Activated T-cell treated with anti-CD3 and anti-CD28 coated beads, Interleukin-2, amount 50 U/mL, for 48 hours (primary cell): ENCODE measurements at places on chromosomes 2 and 18.

DNA sequence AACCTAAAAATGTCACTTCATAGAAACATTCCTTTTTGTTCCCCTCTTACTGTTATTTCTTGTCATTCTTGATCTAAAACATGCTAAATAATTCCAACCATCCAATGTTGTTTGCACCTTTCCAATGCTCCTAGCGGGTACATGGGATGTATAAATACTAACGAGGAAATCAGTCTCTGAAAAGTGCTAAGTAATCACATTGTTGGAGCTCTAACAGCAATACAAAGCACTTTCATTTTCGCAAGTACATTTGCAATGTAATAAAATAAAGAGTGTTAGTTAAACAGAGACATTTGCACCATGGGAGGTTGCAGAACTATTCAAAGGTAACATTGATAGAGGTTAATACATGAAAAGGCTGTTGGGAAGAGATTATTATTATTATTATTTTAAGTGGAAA is 286.2 kb upstream of the ACVR2A start:
- DNase-seq = no peak

GRCh38 chr2:108587621-108588020 is 53.4 kb downstream of the LIMS1 start:
- DNase-seq = no peak

GRCh38 chr2:75238670-75239330 is 39.5 kb upstream of the TACR1 start:
- no peak for DNase-seq

- DNase-seq = no peak
Measured at GRCh38 chr2:114001937-114002336, 112.0 kb downstream of the ACTR3 start.

GRCh38 chr18:59576541-59577385 is 120.5 kb downstream of the CCBE1 start:
- no peak for DNase-seq

- DNase-seq = peak; percentile 6
Measured at GRCh38 chr2:71932780-71933466, 214.7 kb downstream of the CYP26B1 start.

- DNase-seq = no peak
Measured at GRCh38 chr2:188734691-188735090, 239.5 kb upstream of the COL3A1 start.

DNA sequence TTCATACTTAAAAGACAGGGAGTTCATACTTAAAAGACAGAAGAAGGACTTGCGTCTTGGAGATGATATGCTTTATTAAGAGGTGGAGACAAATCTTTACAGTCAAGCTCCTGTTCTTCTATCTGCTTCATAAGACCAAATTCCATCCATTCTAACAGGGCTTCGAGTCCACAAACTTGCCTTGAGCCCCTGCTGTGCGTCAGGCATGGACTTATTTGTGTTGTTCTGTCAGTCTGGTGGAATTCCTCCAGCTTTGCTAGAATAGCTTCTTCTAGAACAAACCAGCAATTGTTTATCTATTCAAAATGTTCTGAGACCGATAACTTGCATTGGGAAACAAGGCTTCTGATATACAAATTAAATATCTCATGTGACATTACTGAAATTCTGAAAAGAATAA is 73.9 kb upstream of the SOX11 start:
- no peak for DNase-seq

- no peak for DNase-seq
Measured at GRCh38 chr2:195659114-195659513, 2.1 kb downstream of the SLC39A10 start.

GRCh38 chr2:176709149-176709951 is 440.1 kb downstream of the MTX2 start:
- DNase-seq = no peak

DNA sequence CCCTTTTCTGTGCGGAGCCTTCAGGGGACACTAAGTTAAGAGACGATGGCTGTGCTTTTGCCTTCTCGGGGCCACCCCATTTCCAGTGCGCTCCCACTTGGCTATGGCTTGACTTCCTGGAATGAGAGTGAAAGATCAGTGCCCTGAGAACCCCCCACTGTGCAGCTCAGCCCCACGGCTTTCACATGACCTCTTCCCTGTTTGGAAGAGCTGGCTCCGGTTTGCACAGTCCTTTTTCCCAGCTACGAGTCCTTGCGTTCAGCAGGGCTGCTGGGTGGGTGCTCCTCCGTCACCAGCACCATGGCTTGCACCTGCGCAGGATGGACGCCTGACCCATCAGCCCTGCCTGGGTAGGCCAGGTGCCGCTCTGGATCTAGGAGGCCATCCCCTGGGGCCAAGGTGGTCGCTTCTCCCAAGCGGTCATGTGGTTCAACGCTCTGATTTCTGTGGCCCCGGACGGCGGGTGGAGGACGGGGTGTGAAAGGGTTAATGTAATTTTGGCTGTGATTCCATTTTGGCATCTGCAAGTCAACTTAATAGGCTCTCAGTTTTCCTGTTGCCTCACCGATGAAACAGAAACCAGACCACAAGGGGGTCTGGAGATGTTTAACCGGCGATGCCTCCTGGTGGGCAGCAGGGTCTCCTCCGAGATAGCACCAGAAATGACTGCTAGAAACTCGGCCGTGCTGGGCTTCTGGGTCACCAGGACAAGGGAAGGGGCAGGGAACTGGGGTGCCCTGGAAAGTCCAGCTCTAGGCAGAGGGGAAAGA is 113.1 kb upstream of the HAAO start:
- no peak for DNase-seq

DNA sequence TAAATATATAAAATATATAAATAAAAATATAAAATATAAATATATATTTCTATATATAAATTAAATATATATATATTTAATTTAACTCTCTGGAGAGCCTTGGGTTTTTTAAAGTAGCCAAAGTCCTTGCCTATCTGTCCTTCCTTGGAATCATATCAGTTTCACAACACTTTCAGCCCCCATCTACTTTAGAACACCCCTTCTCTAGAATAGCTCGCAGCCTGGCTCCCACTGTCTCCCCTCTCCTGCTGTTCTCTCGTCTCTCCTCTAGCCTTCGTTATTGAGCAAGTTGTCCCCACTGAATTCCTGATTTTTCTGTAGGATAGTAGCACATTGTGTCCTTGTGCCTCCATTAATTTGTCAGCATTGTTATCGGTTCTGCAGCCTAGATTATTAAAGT is 677.0 kb downstream of the RNF144A start:
- no peak for DNase-seq

- no peak for DNase-seq
Measured at GRCh38 chr2:151556121-151556520, 146.4 kb downstream of the RIF1 start.

DNA sequence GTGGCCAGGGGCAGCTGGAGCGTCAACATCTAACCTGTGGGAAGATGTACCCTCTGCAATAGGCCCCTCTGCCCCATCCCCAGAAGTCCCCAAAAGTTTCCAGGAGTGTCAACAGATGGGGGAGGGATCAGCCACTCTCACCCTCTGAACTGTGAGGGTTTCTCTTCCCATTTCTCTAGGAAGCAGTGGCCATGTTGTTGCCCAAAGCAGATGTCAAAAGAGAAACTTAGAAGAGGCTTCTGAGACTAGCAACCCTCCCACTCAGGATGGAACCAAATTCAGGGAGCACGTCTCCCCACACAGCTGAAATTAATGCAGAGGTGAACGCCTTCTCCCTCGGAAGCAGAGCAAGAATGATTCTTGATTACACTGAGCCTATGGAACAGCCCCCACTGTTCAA is 70.3 kb downstream of the ARL4C start:
- no peak for DNase-seq

GRCh38 chr2:136327162-136327852 is 209.4 kb upstream of the CXCR4 start:
- peak; percentile 84 for DNase-seq

DNA sequence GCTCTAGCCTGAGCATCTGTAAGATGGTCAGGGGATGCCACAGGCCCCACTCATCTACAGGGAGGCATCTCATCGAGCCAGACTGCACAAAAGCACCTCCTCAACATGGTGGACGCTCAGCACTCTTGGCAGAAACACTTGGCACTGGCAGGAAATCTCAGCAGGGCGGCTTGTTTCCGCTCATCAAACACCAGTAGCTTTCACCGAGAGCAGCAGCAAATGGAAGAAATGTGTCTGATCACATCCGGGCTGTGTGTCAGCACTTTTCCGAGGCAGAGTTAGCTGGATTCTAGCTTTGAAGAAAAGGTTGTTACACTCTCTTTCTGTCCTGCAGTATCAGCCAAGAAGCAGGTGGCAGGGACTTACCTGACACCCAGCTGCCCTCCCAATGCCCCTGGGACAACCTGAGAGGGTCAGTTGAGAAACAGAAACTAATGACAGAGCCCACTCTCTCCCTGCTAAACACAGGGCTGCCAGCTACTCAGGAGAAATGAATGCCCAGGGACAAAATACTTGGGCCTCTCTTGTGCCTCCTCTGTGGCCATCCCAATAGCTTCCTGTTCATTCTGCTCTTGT is 68.9 kb upstream of the FZD7 start:
- peak; percentile 23 for DNase-seq

DNA sequence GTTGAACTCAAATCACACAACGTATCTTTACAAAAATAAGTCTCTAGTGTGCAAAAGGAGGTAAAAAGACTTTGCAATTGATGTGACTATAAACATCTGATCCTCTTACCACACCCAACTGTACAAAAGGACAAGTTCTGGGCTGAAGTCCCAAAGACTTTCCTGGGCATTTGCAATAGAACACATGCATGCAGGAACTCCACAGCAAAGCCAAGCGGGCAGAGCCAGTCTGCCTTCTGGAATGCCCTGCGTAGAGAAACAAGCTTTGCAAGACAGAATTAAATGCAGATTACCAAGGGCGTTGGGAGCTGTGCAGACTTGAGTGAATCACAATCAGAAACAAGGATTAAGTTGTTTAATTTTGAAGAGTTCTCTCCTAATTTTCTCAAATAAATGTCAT is 208.4 kb upstream of the ZNF521 start:
- no peak for DNase-seq

DNA sequence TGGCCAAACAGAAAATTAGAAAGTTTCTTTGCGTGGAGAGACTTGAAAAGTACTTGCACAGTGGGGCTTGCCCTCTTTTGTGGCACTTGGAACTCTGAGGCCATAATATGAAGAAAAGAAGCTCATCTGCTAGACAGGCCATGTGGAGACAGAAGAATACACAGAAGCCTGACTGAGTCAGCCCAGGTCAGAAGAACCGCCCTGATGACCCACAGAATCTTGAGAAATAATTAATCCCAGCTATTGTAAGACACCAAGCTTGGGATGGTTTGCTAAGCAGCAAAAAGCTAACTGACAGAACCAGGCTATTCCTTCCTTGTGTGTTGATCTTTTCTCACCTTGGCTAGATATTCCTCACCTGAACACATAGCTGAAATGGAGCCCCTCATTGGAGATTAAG is 33.7 kb downstream of the G6PC2 start:
- no peak for DNase-seq

GRCh38 chr2:203763938-203764664 is 57.7 kb downstream of the CD28 start:
- no peak for DNase-seq

GRCh38 chr2:220504938-220505503 is 877.6 kb downstream of the SLC4A3 start:
- no peak for DNase-seq

GRCh38 chr2:240846873-240847595 is 21.6 kb upstream of the AGXT start:
- DNase-seq = no peak

DNA sequence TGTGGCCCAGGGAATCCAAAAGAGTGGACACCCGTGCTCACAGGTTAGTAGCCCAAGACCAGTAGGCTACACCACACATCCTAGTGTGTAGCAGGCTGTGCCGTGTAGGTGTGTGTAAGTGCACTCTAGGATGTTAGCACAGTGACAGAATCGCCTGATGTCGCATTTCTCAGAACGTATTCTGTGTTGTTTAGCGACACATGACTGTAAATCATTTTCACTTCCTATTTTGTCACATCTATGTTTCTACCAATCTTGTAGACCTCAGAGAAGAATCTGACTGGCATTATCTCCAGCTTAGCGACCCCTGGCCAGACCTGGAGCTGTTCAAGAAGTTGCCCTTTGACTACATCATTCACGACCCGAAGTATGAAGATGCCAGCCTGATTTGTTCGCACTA is 45.1 kb downstream of the NTSR2 start:
- DNase-seq = no peak

GRCh38 chr18:37636831-37637477 is 71.4 kb upstream of the CELF4 start:
- no peak for DNase-seq

- DNase-seq = no peak
Measured at GRCh38 chr2:2007551-2008501, 263.5 kb upstream of the PXDN start.

DNA sequence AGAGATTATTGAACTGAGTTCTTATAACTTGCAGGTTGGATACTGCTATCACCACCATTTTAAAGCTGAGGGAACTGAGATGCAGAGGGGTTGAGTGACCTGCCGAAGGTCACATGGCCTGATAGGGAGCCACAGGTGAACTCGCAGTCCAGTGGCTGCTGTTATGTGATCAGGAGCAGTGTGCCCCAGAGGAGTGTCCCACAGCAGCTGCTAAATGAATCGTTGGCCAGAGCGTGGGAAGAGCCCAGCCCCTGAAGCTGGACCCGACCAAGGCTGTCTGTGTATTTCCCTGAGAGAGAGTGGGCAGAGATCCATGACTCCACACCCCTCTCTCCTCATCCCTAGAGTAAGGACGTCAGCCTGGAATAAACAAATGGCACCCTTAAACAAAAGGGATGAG is 26.7 kb upstream of the PRLH start:
- no peak for DNase-seq

GRCh38 chr2:128596396-128597120 is 277.9 kb upstream of the HS6ST1 start:
- DNase-seq = no peak

- DNase-seq = no peak
Measured at GRCh38 chr2:199933466-199933865, 21.8 kb downstream of the TYW5 start.

DNA sequence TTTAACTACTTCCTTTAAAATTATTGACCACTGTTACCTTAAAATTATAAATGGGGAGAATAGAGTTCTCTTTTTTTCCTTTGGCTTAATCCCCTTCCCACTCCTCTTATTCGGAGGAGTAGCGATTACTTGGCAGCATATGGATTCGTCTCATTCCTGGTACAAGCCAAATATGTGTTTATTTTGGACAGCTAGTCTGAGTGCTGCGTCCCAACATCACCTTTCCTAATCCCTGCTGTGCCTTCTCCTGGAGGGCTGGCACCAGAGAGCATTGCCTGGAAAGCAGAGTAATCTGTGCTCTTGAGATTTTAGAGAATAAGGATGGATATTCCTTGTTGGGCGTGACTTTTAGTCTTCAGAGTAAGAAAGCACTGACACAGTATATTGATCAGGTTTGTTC is 185.6 kb downstream of the AGAP1 start:
- DNase-seq = no peak

DNA sequence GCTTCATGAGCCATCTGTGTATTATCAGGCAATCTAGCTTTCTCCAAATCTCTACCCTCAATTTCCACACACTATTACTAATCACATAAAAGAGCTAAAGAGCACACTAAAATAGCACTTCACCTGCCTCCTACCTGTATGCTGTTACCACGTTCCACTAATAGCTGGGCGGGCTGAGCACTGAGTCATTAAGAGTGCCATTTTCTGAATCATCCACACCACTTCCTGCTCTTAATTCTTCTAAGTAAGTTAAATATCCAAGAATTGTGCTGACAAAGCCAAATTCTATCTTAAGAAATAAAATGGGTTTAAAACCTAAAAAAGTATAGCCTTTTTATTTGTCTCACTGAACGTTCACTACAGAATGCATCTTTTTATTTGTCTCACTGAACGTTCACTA is 35.7 kb downstream of the NOL10 start:
- DNase-seq = peak; percentile 72
